ENCODE measurements at places on chromosomes 13 and 19.

DNA sequence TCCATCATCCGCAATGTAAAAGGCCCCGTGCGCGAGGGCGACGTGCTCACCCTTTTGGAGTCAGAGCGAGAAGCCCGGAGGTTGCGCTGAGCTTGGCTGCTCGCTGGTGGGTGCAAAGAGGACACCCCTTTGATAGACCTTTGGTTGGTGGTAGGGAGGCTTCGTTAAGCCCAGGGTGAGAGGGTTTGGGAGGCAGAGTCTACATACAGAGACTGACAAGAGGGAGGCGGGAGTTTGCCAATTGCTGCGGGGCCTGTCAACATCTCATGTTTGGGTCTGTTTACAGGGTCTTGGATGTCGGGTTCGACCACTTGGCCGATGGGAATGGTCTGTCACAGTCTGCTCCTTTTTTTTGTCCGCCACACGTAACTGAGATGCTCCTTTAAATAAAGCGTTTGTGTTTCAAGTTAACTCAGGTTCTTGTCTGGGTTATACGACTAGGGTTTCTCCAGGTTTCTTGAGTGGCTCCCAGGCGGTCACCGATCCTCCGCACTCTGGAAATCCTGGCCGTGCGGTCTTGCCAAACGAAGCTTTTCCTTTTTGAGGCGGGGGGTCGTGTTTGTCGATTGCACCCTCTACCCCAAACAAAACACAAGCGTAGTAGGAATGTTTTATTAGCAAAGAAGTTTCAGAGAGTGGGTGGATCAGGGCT lies 816 bp downstream of the RPS28 start:
- DNase-seq, result no peak

DNA sequence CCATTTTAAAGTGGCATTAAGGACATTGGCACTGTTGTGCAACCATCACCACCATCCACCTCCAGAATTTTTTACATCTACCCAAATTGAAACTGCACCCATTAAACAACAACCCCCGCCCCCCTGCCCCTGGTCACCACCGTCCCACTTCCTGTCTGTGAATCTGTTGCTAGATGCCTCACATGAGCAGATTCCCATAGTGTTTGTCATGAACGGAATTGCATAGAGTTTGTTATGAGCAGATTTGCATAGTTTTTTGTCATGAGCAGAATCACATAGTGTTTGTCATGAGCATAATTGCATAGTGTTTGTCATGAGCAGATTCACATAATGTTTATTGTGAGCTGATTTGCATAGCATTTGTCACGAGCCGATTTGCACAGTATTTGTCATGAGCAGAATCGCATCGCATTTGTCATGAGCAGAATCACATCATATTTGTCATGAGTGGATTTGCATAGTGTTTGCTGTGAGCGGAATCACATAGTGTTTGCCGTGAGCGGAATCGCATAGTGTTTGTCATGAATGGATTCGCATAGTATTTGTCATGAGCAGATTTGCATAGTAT lies 54.0 kb upstream of the GTF3A start:
- peak; percentile 54 for DNase-seq

DNA sequence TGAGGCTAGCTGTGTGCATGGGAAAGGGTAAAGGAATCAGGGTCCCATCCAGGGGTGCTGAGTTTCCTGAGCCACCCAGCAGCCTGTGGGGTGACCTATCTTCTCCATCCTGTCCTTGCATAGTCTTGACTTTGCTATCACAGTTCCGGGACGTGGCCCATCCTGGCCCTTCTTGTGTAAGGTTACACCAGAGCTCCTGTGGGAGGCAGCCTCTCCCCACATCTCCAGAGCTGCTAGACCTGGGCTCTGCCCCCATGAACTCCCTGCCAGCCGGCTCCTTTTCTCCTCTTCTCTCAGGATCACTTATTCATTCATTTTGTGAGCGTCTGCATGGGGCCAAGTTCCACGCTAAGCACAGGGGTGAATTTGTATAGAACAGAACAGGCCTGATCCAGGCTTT lies 238.9 kb downstream of the TSHZ3 start:
- no peak for DNase-seq

DNA sequence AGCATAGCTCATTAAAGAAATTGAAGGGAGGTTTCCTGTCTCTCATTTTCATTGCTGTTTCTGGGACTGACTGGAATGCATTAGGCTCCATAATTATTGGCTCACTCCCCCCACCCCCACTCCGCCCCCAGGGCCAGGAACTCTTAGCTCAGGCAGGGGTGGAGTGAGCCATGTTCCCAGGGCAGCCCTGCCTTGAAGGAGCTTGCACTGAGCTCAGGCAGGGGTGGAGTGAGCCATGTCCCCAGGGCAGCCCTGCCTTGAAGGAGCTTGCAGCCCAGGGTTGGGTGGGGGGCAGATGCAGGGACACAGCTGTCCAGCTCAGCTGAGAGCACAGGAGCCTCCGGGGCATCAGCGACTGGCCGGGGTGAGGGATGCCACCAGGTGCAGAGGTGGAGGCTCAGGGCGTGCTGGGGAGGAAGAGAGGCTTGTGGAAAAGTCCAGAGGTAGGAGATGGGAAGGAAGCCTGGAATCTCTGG lies 39.1 kb upstream of the TFDP1 start:
- DNase-seq, result no peak

DNA sequence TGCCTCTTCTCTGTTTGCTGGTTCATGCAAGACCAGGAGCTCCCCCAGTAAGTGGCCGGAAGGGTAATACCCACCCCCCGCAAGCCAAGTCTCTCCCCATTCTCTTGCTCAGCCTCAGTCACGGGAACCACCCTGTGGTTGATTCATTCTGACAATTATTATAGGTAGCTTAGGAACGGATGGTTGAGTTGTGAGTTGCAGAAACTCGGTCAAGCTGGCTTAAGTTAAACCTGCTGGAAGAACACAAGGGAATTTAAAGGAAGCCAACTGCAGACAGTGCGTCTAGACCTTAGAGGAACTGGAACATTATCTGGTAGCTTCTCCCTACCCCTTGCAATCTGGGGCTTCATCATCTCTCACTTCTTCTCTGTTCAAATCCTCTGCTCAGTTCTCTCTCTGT lies 8.9 kb downstream of the FPR1 start:
- DNase-seq, result no peak

GRCh38 chr13:110107568-110108347 lies 199.2 kb downstream of the COL4A1 start:
- DNase-seq, result no peak

DNA sequence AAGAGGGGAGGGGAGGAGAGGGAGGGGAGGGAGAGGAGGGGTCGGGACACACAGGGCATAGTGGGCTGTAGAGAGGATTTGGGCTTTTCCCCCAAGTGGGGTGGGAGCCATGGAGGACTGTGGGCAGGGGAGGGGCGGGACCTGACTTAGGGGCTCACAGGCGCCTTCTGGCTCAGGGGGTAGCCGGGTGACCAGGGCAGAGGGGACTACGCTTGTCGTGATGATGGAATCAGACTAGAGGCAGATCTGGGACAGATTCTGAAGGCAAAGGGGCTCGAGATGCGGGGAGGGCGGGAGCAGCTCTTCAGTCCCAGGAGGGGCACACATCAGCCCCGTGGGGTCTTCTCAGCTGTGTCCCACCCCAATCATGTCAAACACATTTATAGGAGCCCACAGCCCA lies 13.5 kb downstream of the NDUFA11 start:
- no peak for DNase-seq

GRCh38 chr13:88919970-88920628 lies 1248.9 kb downstream of the SLITRK5 start:
- DNase-seq, result peak; percentile 43

GRCh38 chr13:49791711-49792549 lies 552 bp downstream of the KPNA3 start:
- peak; percentile 21 for DNase-seq

GRCh38 chr19:47540748-47541147 lies 25.9 kb upstream of the NAPA start:
- no peak for DNase-seq

DNA sequence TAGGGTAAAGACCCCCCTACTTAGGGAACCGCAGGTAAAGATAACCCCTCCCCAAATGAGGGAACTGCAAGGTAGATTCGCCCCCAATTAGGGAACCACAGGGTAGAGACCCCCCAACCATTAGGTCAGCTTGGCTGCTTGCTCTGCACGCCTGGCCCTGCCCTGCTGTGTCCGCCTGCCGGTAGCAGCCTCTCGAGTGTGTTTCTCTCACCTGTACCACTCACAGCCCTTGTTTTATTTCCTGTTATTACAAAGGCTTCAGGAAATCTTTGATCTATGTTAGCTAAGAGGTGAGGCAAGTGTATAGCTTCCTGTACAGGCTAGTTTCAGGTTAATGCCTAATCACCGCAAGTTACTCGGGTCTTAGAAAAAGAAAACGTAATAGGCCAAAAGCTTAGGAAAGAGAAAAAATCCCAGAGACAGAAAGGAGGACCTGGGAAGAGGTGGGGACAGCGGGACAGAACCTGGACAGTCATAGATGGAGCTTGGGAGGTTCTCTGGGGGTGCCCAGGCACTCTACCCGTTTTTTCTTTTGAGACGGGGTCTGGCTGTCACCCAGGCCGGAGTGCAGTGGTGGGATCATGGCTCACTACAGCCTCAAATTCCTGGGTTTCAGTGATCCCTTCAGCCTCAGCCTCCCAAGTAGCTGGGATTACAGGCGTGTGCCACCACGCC lies 23.1 kb upstream of the EIF3G start:
- no peak for DNase-seq

- no peak for DNase-seq
Measured at GRCh38 chr19:50839712-50840655, 6.6 kb upstream of the KLK15 start.

DNA sequence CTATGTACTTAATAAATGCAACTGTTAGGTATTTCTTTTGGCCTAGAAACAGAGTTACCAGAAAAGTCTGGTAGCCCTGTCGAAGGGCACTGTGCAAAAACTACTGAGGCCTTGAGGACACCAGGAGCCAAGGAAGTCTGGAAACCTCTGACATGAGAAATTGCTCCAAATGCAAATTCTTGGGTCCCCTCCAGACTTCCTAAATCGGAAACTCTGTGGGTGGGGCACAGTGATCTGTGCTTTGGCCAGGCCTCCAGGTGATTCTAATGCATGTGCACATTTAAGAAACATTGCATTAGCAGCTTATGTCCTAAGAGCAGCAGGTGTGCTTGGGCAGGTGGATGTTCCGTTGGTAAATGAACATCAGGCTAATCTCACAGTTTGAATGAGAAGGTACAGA lies 50.0 kb downstream of the STARD13 start:
- DNase-seq, result no peak

Data from suppressor macrophage treated with lipopolysaccharide for 1 hour (primary cell).